PC-3 (cell line): ENCODE measurements at places on chromosomes 1 and 21. TPM values are rescaled to one million over a fixed set of nuclear protein-coding genes. Genes with fewer than 3 reads are reported as not detected.

Gene LMOD1
- 0.06 and 0.07 TPM in 2 replicates for total RNA-seq

Gene LAMTOR5
- total RNA-seq: 143 and 147 TPM in 2 replicates

GRCh38 chr1:91697416-91697815 lies 188.5 kb downstream of the TGFBR3 start:
- no peak for DNase-seq

- DNase-seq: no peak
Measured at GRCh38 chr1:114310695-114311271, 157.1 kb upstream of the SYT6 start.

DNA sequence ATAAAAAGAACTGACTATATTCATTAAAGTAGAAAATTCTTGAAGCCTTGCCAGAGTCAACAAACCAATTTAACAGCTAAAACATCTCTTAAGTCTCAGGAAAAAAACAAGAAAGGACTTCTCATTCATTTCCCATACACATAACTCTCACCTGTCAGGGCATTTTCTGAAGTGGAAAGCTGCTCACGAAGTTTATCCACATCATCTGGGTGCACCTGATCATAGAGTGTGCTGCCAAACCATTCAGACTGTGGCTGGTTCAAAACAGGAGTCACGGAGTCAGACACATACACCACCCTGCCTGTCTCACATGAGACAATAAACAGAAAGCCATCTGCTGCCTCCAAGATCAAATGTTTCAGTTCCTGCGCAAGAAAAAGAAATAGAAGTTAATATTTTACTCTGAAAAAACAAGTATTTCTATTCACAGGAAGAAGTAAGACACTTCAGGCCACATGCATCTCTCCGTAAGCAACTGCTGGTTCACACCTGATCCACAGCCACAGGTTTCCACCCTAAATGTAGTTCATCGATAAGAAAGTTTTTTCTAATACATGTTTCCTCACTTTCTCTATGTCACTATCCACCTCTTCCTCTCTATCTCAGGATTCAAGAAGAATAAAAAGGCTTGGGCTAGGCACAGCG lies 28.2 kb upstream of the CTSK start:
- DNase-seq: no peak
